ENCODE measurements at places on chromosomes 2 and 18. TPM values are rescaled to one million over a fixed set of nuclear protein-coding genes. Genes with fewer than 3 reads are reported as not detected.

Gene B3GNT7
- 1.9 TPM for total RNA-seq

Gene AQP12B
- total RNA-seq = not detected

DNA sequence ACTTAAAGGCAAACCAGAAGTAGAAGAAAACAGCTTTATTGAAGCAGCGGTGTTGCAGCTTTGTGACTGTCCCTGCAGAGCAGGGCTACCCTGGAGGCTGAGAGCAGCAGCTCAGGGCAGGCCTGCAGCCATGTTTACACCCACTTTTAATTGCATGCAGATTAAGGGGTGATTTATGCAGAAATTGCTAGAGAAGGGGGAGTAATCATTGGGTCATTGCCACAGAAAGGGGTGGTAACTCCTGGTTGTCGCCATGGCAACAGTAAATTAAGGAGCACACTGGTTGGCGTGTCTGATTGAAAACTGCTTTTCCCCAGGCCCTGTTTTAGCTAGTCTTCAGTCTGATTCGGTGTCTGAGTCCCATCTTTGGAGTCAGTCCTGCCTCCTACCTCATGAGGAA is 195.4 kb upstream of the HDAC4 start:
- no peak for DNase-seq

- DNase-seq = no peak
Observed at GRCh38 chr2:153715218-153715850, 156.4 kb upstream of the GALNT13 start.

GRCh38 chr2:151277067-151277466 is 12.4 kb downstream of the NMI start:
- no peak for DNase-seq

DNA sequence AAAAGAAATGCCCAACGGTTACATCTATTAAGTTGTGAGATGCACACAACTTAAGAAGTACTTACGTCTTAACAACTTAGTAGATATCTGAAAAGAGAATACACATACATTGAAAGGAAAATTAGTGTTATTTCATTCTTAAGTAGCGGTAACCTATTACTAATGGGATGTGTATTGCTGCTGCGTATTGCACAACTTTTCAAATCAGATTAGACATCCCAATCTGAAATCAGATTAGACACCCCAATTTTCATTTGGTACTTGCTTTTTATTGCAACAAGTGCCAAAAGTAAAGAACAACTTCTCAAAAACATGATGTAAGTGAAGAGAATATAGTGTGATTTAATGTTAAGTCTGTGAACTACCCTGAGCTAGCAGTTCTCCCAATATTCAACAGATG is 155.5 kb downstream of the DSC3 start:
- no peak for DNase-seq

GRCh38 chr2:151029406-151030157 is 232.1 kb downstream of the RBM43 start:
- no peak for DNase-seq

GRCh38 chr18:63470751-63471150 is 6.0 kb upstream of the SERPINB5 start:
- no peak for DNase-seq
